ENCODE measurements at places on chromosomes 1 and 21.

DNA sequence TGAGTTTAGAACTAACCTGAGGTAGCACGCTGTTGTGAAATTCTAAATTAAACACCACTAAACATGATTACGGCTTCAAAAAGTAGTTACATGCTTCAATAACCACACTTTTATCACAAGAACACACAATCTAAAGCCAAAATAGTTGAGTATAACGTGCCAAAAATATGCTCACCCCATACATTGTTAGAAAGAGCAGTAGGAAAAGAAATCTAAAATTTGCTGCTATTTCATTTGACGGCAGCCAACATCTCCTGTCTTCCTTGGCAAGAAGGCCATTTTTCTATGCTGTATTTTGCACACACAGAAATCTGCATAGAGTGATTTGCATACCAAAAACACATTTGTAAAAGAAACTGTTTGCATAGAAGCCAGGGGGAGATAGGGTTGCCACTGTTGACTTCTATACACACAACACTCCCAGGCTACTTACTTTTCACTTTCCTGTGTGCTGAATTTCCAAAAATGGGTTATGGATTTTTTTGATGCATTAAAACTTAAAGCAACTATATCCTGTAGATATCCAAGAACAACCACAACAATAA, 42.9 kb upstream of the DMRTB1 start:
- no peak for DNase-seq

GRCh38 chr1:240709676-240710075, 97.7 kb upstream of the GREM2 start:
- DNase-seq: no peak

DNA sequence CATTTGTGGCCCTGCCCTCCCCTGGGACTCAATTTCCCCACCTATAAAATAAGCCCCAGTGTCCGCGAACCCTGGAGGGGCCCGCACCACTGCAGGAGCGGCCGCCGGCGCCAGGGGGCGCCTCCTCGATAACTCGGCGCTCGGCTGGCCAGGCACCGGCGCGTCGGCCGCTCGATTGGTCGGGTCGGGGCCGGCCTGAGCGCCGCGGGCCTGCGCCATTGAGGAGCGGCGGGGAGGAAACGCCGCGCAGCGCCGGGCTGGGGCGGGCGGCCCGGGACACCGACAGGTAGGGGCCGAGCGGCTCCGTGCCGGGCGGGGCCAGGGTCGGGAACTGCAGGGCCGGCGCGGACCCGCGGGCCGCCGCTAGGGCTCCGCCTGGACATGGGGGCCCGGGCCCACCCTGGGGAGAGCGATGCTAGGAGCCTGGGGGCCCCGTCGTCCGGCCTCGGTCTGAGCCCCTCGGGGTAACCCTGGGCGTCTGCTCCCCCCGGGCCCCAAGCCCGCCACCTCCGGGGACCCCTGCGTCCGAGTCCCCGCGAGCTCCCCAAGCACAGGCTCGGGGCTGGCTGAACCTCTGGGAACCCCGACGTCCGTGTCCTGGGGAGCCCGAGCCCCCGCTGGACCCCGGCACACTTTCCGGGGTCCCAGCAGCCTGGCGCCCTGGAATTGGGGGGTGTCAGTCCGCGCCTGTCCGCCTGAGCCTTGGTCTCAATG, at the start of gene VPS13D:
TSS of gene VPS13D (plus strand) at position 196 of the 714 bp plus-strand sequence. CDS start 4,237 bp downstream, outside the sequence.
- no peak for DNase-seq

DNA sequence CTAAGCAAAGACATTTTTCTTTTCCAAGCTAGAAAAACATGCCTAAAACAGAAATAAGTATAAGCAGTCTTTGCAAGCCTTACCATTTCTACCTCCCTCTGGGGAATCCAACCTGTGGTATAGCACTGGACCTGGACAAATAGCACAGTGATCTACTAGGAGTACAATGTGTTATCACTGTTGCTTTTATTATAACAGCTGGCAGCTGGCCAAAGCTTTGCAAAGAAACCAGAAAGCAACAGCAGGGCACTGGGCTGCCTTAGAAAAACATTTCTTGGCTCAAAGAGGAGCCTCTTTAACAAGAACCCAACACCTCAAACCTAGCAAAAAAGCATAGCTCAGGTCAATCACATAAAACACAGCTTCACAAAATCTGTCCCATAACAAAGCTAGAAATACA, 294.5 kb upstream of the GREM2 start:
- no peak for DNase-seq

DNA sequence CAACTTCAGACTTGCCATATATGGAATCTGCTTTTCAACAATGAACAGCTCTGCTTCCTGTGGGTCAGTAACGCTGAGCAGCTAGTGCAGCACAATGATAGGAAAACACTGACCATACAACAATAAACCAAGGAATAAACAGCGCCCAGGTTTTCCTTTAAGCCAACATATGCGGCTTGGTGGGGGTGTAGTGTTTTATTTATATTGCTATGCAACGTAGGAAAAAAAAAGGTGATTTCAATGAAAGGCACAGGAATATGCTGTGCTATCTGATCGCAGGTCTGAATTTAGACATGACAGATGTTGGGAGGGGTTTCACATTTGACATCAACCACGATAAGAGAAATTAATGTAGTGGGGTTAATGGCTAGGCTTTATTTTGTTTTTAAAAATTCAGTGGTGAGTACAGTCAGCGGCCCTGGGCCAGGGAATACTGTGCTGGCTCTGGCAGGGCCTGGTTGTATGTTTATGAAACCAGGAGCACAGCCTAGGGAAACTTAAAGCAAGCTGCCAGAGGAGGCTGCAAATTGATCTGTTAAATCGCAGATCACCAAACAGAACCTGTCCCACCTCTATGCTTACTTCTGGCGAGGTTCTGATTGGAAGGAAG, 4.3 kb downstream of the TSPAN2 start:
- no peak for DNase-seq

Measured in BJ (cell line).